ENCODE measurements at places on chromosomes 6 and 20.

DNA sequence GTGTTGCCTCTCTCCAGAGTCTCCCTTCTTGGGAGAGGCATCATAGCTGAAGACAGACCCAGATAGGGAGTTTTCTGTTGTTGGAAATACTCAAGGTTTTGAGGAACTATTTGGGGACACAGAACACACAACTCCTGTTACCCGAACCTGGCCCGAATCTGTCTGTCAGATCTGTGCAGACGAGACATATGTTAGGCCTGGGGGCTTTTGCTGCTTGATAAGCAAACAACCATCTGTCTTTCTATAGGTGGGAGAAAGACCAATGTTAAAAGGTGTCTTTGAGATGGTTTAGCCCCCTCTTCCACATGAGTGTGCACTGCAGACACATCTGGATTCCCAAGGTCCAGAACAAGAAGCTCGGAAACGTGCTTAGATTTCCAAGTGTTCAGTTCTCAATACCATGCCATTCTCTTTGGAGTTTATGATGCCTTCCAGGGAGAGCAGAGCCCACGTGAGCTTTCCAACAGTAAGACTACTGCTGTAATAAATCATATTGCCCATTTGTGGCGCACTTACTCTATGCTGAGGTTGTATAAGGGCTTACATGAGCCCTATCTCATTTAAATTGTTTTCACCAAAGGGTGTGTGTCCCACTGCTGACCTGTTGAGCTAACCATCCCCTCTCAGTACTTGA is 3.8 kb upstream of the STX16 start:
- DNase-seq: no peak

GRCh38 chr20:50152394-50153152 is 950 bp downstream of the PEDS1 start:
- DNase-seq: no peak

- no peak for DNase-seq
Measured at GRCh38 chr20:62044631-62045030, 21.1 kb downstream of the TAF4 start.

- no peak for DNase-seq
Measured at GRCh38 chr20:10495173-10495572, 60.1 kb downstream of the SLX4IP start.

DNA sequence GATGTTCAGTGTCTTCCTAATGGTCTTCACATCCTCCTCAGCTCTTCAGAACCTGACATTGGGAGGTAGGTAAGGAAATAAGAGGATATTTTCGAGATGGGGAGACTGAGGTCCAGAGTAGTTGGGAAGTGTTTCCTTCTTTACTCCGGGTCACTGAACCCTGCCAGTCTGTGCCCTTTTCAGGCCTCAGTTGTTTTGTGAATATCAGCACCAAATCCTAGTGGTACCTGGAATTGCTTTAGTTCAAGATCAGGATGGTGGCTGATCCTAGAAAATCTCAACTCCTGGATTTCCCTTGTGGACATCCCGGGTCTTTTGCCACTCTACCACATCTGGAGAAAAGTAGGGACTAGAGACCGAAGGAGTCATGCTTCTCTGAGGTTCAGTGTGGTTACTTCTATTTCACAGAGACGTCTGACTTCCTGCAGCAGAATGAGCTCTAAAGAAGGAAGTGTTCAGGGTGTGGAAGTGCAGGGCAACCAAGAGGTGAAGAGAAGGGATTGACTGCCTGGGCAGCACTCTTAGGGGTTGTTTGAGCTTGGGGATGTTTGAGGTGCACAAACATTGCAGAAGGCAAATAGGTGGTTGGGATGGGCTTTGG is 995 bp downstream of the STK4 start:
- no peak for DNase-seq

DNA sequence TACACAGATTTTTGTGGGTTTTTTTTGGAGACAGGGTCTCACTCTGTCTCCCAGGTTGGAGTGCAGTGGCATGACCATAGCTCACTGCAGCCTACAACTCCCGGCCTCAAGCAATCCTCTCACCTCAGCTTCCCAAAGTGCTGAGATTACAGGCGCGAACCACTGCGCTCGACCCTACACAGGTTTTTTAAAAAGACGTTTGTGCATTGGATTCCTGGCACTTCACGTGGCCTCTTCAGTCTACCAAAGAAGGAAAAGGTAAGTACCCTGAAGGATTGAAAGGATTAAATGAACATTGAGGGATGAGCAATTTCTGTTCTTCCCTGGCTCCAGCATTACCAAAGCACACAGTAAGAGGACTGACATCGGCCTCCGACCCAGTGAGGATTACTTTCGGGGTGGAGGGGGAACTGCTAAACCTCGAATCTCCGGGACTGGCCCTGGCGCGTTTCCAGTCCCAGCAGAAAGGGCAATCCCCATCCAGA is 556 bp upstream of the YWHAB start:
- no peak for DNase-seq

DNA sequence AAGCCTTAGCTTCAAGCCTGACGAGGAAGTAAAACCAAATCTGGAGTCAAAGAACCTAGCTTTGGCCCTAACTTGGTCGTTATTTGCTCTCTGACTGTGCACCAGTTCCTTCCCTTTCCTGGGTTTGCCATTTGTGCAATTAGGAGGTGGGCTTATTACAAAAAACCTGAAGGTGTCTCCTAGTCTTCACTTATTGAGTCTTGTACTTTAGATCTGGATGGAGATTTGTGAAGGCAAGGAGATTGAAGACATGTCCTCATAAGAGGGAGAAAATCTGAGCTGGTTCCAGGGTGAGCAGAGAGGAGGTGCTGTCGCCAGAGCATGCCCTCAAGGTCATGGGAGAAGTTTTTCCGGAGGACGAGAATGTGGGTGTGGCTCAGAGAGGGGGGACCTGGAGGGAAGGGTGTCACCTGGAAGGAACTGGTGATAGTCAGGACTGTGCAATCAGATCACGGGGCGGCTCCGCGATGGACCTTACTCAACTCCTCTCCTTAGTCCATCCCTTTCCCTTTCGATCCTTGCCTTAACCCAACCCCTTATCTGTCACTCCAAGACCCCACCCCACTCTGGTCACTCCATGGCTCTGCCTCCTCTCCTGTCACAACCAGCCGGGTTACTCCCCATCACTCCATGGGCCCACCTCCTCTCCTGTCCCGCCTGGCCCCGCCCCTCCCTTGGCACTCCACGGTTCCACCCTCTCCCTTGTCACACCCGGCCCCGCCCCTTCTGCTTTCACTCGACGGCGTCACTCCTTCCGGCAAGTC is 588 bp upstream of the ACSS2 start:
- no peak for DNase-seq

DNA sequence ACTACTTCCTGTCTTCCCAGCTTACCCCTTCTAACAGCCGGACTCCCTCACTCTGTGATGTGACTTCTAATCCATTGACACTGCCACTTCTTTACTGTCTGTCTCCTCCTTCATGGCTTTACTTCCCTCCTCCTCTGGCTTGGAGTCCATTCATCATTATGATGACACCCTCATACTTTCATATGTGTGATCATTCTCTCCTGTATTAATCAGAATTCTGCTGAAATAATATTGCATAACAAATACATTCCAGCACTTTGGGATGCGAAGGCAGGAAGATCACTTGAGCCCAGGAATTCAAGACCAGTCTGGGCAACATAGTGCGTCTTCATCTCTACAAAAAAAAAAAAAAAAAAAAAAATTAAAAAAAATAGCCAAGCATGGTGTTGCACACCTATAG is 147.9 kb upstream of the BTBD3 start:
- DNase-seq: no peak

DNA sequence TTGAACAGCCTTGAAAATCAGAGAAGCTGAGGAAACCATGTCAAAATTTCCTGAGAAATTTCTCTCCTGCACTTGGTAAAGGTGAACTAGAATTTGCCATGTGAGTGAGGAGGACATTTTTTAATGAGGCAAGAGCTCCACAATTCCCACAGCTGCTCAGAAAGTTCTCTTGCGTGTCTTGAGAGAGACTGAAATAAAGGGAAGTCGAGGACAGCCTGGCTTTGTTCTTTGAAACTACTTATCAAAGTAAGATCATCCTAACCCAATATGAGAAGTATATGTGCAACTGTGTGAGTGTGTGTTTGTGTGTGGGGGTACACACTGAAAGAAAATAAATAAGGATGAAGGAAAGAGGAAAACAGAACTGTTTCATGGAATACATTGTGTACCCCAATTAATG is 163.4 kb downstream of the SLC24A3 start:
- no peak for DNase-seq

- DNase-seq: peak; percentile 34
Measured at GRCh38 chr20:20820104-20820503, 107.7 kb upstream of the RALGAPA2 start.

- no peak for DNase-seq
Measured at GRCh38 chr20:22861990-22862389, 173.1 kb upstream of the SSTR4 start.
